ENCODE measurements at places on chromosomes 16 and 17. TPM values are rescaled to one million over a fixed set of nuclear protein-coding genes. Genes with fewer than 3 reads are reported as not detected.

AIPL1 gene
- total RNA-seq: not detected

SLC12A3 gene
- not detected for total RNA-seq

CES1 gene
- 48.1 TPM for total RNA-seq

TBC1D3I gene
- total RNA-seq: not detected

ETV4 gene
- 1.5 TPM for total RNA-seq

C17orf78 gene
- not detected for total RNA-seq

DNA sequence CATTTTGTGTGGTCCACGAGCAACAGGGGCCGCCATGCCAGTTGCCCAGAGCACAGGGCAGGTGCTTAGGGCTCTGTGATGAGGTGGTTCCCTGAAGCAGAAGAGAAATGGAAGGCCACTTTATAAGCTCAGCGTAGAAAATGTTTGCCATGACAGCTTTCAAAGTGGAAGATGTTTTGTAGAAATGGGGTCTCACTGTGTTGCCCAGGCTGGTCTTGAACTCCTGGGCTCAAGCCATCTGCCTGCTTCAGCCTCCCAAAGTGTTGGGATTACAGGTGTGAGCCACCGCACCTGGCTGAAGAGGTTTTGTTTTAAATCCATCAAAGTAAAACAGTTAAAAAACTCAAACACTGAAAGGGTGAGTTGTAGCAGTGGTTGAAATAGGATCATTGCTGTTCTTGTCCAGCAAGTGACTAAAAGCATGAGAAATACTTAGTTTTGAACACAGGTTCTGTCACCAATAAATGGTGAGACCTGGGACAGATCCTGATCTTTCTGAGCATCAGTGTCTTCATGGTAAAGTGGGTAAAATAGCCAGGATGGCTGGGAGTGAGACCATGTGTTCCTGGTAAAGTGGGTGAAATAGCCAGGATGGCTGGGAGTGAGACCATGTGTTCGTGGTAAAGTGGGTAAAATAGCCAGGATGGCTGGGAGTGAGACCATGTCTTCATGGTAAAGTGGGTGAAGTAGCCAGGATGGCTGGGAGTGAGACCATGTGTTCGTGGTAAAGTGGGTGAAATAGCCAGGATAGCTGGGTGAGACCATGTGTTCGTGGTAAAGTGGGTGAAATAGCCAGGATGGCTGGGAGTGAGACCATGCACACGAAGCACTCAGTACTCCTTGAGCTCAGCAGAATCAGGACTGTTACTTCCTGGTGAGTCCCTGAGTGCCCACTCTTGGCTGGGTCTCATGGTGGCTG lies 46.0 kb downstream of the BANP start:
- DNase-seq: no peak

DNA sequence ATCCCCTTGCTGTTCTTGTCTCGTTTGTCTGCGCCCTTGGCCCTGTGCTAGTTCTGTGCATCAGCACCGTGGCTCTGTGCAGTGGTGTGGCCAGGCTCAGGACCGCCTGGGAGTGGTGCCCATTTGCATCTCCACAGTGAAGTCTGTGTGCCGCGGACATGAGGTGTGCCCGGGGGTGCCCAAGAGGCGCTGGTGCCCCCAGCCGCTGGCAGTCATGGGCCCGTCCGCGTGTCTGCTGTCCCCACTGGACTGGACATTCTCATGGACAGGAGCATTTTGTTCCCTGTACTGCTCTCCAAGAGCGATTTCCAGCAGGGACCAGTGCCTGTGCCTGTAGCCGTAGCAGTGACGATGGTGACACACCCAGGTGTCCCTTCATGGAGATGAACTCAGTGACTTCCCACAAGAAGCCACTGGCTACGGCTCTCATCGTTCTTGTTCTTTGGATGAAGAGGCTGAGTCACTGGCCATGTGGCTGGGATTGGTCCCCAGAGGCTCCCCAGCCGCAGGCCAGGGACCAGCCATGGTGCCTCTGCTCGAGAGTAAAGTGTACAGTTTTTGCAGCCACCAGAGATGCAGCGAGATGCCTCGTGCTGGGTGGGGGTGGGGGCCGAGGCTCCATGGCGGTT lies 13.0 kb upstream of the MC1R start:
- no peak for DNase-seq

DNA sequence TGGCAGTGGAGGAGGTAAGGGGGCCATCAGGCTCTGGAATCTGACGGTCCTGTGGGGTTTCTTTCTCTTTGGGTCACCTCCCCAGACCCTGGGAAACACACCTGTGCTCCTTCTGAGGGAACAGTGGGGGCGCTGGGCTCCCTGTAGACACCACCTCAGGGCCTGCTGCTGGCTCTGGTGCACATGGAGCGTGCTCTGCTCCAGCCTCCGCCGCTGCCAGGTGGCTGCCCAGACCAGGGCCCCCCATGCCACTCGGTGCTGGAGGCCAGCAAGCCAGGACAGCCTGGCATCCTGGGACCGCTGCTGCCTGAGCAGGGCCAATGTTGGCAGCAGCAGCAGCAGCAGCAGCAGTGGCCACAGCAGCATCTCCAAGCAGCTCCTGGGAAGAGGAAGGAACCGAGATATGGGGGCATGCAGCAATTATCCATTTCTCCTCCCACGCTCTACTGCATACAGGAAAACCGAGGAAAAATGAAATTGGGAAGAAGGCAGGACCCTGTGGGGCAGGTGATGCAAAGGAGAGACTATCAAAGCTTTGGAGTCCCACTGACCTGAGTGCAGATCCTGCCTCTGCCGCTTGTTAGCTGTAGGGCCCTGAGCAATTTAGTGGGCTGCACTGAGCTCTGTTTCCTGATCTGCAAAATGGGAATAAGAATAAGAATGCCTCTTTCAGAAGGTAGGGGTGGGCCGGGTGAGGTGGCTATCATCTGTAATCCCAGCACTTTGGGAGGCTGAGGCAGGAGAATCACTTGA lies 902 bp downstream of the GHDC start:
- no peak for DNase-seq

DNA sequence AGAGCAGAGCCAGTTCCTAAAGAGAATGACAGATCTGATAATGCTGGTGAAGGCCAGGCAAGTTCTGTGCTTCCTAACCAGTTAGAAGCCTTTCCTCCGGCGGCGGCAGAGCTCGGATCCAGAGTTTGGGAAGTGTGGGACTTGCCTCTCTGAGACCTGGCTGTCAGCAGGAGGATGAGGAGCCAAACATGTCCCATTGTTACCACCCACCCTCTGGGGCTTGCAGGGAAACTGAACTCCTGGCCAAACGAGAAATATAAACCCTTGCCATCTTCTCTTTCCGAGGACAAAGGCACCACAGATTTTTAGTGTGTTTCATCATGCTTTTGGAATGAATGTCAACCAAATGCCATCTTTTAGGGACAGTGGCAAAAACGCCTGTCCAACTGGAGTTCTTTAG lies 80.2 kb upstream of the SMURF2 start:
- no peak for DNase-seq

GRCh38 chr16:66382966-66383299 lies 16.4 kb downstream of the CDH5 start:
- DNase-seq: no peak

GRCh38 chr16:20881503-20881878 lies 18.7 kb downstream of the DCUN1D3 start:
- DNase-seq: no peak

DNA sequence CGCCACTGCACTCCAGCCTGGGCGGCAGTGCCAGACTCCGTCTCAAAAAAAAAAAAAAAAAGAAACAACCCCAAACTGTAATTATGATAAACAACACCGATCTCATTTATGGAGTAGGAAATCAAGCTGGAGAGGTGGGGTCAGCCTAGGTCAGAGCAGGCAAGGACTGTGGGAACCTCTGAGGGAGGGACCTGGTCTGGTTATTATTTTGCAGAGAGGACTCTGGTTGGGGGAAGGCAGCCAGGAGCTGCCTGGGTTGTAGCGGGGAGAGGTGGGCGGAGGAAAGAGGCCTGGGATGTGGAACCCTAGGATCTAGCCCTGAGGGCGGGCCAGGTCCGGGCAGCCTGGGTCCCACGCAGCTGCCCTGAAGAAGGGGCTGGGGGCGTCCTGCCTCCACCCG lies 10.9 kb upstream of the HS3ST6 start:
- no peak for DNase-seq

- DNase-seq: no peak
These were observed 14.0 kb upstream of the C16orf78 start for GRCh38 chr16:49359591-49359990.

GRCh38 chr17:75498039-75498725 lies 17.2 kb downstream of the CASKIN2 start:
- no peak for DNase-seq

DNA sequence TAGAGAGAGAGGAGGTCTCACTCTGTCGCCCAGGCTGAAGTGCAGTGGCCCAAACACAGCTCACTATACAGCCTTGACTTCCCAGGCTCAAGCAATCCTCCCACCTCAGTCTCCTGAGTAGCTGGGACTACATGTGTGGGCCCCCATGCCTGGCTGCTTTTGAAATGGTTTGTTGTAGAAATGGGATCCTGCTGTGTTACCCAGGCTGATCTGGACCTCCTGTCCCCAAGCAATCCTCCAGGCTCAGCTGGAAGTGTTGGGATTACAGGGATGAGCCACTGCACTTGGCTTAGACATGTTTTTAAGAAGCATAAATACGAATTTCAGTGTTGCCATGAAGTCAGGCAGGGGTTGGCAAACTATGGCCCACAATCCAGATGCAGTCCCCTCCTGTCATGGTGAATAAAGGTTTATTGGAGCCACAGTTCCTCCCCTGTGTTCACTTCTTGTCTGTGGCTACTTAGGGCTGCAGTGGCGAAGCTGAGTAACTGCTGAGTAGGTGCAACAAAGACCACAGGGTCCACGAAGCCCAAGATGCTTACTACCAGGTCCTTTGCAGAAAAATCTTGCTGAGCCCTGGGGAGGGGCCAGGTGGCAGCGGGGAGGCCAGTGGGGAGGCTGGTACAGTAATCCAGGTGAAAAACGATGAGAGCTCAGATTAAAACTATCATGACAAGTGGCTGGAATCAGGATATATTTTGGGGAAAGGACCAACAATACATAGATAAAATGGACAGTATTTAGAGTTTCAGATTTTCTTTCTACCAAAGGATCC lies 35.2 kb downstream of the TNFRSF13B start:
- no peak for DNase-seq

DNA sequence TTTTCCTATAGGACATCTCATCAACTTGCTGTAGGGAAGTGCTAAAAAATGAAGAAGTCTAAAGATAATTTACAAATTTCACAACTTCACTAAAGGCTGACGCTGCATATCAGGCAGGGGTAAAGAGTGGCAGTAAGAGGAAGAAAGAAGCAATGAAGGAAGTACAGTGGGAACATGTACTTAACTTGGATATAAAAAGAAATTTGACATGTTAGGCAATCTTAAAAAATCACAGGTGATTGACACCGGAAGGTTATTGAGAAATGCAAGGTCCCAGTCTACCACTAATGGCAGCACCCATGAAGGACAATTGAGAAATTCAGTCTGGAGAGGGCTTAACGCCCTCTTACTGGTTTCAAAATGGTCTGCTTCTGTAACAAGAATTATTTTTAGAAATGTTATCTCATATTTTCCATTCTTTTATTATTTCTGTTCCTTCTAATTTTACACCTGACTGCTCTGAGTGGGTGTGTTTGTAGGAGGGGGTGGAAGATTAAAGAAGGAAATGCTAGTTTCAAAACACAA lies 358.1 kb downstream of the KCNJ2 start:
- no peak for DNase-seq

DNA sequence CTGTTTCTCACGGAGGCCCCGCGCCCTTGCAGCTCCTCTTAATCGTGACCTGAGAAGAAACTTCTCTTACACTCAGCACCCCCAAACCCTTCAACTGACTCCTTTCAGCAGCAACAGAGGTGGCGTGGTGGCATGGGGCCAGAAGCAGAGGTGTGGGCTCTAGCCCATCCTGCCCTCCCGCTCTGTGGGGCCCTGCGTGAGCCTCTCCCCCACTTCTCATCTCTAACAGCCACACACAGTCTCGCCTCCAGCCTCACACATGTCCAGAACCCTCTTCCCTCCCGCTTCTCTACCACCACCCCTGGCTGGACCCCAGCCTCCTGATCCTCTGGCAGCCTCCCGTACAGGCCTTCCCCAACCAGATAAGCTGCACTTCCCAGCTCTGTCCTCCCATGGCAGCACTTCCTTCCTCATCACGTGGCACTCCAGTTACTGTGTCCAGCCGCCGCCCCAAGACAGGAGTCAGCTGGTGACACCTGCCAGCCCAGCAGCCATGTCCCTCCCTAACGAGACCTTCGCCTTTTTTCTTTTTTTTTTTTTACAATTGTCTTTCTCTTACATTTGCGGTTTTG lies 30.5 kb downstream of the NSMCE1 start:
- no peak for DNase-seq

- no peak for DNase-seq
These were observed 9.9 kb downstream of the C16orf46 start for GRCh38 chr16:81067166-81067565.

- DNase-seq: no peak
These were observed 7.6 kb downstream of the CDH16 start for GRCh38 chr16:66911112-66911511.

- no peak for DNase-seq
These were observed 15.7 kb downstream of the SLC16A3 start for GRCh38 chr17:82244413-82245133.

DNA sequence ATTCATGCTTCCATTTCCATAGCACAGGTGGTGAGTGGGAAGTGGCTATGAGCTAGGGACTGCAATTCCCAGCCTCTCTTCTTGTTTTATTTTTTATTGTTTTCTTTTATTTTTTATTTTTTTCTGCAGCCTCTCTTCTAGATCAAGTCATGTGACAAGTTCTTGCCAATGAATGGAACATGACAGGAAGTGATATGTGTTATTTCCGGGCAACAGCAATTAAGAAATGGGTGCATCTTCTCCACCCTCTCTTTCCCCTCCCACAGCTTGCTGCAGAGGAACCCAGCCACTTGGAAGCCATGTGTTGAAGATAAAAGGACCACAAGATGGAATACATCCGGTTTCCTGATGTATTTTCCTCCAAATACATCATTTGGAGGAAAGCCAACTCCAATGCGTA lies 23.6 kb downstream of the IRX5 start:
- no peak for DNase-seq

DNA sequence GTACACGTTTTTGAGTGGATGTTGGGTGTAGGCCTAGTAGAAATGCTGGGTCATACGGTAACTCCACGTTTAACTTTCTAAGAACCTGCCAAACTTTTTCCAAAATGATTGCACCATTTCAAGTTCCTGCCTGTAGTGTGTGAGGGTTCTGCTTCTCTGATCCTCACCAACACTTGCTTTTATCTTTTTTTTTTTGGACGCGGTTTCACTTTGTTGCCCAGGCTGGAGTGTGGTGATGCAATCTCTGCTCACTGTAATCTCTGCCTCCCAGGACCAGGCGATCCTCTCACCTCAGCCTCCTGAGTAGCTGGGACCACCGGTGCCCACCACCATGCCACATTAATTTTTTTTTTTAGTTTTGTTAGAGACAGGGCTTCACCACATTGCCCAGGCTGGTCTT lies 23.5 kb downstream of the ZNF750 start:
- DNase-seq: no peak

- DNase-seq: no peak
These were observed 986 bp downstream of the HAPSTR1 start for GRCh38 chr16:9092282-9092977.
